ENCODE measurements at places on chromosomes 12 and 14.
A peak's percentile ranks its signal among the peaks of the same experiment; 100 is the strongest.

- no peak for DNase-seq
These were observed 1.2 kb upstream of the TRHDE start for GRCh38 chr12:72270961-72271360.

DNA sequence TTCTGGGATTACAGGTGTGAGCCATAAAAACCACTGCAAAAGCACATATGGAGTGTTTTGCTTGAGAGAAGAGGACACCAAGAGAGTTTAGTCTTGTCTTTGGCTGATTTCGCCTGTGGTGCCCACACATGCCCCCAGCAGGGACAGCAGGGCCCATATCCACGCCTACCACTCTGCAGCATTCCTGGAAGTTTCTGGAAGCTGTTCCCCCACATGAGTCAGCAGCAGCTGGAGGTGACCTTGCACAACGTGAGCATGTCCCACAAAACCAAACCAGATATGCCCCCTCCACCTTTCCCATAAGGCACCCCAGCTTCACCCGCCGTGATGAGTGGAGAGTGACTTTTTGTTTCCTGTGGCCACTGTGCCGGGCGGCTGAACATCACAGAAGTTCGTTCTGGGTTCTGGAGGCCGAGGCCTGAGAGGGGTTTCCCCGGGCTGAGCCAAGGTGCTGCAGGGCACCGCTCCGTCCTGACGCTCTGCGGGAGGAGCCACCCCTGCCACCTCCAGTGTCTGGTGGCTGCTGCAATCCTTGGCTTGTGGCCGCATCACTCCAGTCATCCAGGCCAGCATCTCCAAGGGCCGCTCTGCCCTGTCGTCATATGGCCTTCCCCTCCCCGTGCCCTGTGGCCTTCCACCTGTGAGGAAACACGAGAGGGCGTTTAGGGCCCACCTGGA, 4.7 kb downstream of the ASPG start:
- DNase-seq = no peak

GRCh38 chr14:30620178-30620577, 1.9 kb upstream of the SCFD1 start:
- no peak for DNase-seq

GRCh38 chr14:103091041-103091882, 3.3 kb upstream of the EXOC3L4 start:
- DNase-seq = peak; percentile 58

GRCh38 chr14:61518403-61518802, 176.9 kb upstream of the HIF1A start:
- no peak for DNase-seq

Measured in T47D (cell line).